ENCODE measurements at places on chromosomes 12 and 14.

DNA sequence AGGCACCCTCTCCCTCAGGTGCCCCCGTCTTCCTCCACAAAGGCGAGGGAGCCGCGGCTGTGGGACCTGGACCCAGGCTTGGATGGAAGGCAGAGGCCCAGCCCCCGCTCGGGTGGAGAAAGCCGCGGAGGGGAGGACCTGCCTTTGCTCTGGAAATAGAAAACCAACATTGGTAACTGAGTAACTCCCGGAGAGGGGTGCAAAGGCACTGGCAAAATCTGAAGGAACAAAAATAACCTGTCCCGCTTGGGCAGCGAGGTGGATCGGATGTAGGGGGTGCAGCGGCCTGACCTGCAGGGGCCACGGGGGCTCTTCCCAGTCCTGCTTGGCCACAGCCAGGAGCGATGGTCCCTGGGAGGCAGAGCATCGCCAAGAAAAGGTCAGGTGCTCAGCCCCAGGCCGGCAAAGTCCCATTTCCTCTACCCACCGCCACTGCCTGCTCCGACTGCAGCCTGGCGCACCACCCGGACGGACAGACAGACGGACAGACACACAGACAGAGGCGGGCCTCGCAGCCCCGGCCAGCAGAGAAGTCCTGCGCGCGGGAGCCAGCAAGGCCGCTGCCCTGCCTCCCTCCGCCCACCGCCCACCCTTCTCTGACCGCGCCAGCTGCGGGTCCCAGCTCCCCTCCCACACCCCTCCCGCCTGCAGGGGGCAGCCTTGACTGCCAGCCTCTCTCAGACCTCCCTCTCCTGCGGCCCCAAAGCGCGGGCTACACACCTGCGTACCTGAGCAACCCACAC, 21.4 kb upstream of the TMEM106C start:
- DNase-seq = no peak

DNA sequence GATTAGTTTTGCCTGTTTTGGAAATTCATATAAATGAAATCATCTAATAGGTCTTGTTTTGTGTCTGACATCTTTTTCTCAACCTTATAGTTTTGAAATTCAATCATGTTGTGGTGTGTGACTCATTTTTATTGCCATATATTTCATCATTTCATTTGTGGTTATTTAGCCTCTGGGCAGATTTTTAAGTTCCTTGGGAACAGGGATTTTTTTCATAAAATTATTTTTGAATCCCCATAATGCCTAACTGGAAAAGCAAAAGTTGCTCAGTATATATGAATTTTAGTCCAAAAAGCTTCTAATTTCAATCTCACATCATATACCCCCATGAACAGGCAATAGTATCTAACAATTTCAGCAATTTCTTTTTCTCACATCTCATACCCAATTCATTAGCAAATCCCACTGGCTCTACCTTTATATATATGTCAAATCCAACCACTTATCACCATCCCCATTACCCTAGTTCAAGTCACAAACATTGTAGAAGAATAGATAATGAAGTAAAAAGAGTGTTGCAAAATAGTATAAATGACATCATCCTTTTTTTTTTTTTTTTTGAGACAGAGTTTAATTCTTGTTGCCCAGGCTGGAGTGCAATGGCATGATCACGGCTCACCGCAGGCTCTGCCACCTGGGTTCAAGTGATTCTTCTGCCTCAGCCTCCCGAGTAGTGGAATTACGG, 2.6 kb upstream of the OR6J1 start:
- peak; percentile 84 for DNase-seq

DNA sequence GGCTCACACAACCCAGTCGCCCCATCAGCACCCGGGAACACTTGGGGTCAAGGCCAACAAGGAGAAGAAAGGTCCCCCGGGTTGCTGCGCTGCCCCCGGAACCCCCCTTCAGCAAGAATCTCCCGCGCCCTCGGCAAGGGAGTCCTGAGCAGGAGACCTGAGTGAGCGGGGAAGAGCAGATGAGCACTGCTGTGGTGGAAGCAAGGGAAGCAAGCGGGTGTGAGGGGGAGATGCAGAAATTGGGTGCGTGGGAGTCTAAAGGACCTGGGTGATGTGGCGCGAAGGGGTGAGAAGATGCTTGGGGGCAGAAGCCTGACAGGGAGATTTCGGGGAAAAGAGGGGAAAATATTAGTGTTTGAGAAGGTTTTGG, 105.5 kb upstream of the PRB2 start:
- no peak for DNase-seq

DNA sequence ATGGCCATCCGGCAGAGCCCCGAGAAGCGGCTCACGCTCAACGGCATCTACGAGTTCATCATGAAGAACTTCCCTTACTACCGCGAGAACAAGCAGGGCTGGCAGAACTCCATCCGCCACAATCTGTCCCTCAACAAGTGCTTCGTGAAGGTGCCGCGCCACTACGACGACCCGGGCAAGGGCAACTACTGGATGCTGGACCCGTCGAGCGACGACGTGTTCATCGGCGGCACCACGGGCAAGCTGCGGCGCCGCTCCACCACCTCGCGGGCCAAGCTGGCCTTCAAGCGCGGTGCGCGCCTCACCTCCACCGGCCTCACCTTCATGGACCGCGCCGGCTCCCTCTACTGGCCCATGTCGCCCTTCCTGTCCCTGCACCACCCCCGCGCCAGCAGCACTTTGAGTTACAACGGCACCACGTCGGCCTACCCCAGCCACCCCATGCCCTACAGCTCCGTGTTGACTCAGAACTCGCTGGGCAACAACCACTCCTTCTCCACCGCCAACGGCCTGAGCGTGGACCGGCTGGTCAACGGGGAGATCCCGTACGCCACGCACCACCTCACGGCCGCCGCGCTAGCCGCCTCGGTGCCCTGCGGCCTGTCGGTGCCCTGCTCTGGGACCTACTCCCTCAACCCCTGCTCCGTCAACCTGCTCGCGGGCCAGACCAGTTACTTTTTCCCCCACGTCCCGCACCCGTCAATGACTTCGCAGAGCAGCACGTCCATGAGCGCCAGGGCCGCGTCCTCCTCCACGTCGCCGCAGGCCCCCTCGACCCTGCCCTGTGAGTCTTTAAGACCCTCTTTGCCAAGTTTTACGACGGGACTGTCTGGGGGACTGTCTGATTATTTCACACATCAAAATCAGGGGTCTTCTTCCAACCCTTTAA, 1.5 kb downstream of the FOXG1 start:
- no peak for DNase-seq

GRCh38 chr14:94748667-94749347, 21.1 kb downstream of the GSC start:
- no peak for DNase-seq

GRCh38 chr14:37721976-37722659, 126.7 kb downstream of the TTC6 start:
- DNase-seq = peak; percentile 26

GRCh38 chr12:121676190-121676589, 6.7 kb upstream of the MORN3 start:
- DNase-seq = no peak

DNA sequence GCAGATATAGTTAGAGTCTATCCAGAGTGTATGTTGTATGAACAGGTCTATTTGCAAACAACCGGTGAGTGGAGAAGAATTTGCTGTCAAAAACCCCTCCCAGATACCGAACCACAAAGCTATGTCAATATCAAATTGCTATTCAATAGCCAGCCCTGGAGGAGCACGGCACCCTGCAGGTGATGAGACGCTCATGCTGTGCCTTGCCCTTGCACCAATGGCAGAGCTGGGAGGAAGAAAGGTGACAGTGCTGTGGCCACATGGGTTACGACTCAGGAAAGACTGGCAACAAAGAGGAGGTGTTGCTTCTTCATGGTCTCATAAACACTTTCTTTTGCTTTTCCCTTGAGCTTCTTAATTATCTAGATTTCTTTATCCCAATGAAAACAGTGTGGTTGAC, 55.7 kb downstream of the PAX9 start:
- no peak for DNase-seq

DNA sequence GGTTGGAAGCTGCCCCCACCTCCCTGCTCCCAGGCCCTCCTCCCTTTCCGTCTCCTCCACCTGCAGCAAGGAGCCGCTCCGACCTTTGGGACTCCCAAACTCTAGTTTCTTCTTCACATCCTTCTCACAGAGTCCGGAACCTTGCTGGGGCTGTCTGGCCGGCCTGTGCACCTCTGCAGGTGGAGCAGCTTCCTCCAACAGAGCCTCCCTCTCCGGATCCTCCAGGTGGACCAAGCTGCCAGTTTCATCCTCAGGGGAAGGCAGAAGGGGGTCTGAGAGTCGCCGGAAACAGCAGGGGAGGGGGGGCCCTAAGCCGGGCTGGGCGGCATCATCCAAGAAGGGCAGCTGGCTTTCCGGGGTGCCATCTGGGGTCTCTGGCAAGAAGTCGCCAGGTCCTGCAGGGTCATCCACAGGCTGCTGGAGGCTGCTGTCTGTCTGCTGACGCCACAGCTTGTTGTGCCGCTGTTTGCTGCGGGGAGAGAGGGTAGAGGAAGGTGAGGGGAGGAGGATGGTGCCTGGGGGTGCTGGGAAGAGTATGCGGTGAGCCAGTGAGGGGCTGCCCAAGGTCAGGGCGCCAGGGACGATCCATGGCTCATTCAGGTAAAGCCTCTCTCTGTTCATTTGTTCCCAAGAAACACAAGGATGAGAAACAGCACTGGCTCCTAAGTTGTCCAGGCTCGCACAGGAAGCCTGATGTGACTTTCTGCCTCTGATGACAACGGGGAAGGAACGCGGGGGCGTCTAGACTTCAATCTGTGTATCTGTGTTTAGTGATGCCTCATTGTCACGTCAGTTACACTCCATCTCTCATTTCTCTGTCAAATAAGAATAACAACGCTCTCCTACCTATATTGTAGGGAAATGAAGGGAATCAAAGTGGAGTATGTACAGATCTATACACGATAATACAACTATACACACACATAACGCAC, 61.3 kb upstream of the CORO1C start:
- no peak for DNase-seq

DNA sequence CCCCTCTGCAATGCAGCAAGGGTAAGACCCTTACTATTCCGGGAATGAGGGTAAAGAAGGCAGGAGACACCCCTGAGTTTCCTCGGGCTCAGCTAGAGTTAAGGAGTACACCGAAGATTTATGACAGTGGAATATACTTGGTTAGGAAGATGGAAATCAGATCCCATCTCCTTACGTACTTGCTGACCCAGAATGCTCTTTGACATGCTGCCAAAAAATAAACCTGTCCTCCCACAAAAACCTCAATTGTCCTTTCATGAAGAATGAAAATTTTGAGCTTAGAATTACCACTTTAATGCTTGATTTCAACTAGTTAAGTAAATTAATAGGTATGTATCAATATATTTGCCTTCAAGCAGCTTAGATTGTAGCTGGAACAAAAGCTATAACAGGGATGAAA, 99.5 kb downstream of the PRIMA1 start:
- DNase-seq = no peak

All from fibroblast of skin of abdomen (primary cell).